ENCODE measurements at places on chromosomes 2 and 18. TPM values are rescaled to one million over a fixed set of nuclear protein-coding genes. Genes with fewer than 3 reads are reported as not detected.

GRCh38 chr18:48962994-48963561, 12.3 kb upstream of the SMAD7 start:
- DNase-seq, result no peak

- DNase-seq, result no peak
Measured at GRCh38 chr18:13378150-13378549, 159.6 kb downstream of the LDLRAD4 start.

DNA sequence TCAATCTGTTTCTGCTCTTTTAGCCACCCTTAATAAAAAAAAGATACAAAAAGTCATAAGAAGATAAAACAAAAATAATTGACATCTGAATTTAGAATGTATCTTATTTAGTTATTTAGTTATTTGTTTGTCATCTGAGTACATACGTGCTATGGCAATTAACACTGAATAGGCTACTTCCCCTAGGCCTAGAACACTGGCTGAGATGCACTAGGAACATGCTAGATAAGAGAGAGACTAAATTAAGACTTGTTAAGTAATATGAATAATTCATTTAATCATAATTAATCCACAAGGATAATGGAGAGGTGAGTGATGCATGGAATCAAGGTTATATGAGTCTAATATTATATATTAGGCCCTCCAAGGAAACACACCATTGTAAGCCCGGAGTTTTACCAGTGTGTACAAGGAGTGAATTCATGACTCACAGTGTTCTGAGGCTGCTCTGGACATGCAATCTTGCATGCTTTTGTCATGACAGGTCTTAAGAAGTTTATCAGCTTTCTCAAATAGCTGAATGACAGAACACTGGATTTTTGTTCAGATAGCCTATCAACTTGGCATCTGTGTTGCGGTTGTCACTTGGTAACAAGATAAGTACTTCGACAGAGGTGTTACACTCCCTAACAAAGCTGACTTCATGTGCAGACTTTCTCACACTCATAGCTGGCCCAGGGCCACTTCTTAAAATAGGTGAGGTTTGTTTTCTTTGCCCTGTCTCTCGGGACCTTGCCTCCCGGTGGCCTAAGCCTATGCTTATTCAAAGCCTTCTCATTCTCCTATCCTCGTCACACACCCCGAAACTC, 5.0 kb upstream of the SERPINB2 start:
- DNase-seq, result no peak

TFCP2L1 gene
- total RNA-seq, result not detected

ACAA2 gene
- total RNA-seq, result 73.9 TPM

SCN2A gene
- 0.14 TPM for total RNA-seq

GKN1 gene
- total RNA-seq, result not detected

PDE11A gene
- total RNA-seq, result 0.57 TPM

DNA sequence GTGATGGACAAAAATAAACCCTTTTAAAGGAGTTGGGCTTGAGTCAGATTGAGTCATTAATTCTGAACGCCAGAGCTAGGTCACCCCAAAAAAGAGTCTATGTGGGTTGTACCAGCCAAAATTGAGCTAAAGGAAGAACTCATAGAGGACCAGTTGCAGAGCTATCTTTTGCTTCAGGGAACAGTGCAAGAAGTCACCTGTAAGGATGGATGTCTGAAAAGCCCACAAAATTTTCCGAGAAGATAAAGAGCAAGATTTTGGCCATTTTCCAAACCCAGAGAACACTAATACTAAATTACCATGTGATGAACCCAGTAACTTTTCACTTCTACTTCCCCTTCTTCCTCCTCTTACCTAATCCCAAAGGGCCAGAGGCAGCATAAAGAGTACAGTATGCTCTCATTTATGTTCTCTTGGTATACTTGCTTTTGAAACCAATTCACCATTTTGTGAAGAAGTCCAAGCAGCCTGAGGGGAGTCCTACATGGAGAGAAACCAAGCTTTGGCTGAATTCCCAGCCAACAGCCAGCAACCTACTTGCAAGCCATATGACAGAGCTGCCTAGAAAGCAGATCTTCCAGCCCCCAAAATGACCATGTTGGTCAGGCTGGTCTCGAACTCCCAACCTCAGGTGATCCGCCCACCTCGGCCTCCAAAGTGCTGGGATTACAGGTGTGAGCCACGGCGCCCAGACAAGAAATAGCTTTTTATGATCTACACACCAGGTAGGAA, 551.7 kb downstream of the SATB2 start:
- DNase-seq, result no peak

TMEM200C gene
- not detected for total RNA-seq

DNA sequence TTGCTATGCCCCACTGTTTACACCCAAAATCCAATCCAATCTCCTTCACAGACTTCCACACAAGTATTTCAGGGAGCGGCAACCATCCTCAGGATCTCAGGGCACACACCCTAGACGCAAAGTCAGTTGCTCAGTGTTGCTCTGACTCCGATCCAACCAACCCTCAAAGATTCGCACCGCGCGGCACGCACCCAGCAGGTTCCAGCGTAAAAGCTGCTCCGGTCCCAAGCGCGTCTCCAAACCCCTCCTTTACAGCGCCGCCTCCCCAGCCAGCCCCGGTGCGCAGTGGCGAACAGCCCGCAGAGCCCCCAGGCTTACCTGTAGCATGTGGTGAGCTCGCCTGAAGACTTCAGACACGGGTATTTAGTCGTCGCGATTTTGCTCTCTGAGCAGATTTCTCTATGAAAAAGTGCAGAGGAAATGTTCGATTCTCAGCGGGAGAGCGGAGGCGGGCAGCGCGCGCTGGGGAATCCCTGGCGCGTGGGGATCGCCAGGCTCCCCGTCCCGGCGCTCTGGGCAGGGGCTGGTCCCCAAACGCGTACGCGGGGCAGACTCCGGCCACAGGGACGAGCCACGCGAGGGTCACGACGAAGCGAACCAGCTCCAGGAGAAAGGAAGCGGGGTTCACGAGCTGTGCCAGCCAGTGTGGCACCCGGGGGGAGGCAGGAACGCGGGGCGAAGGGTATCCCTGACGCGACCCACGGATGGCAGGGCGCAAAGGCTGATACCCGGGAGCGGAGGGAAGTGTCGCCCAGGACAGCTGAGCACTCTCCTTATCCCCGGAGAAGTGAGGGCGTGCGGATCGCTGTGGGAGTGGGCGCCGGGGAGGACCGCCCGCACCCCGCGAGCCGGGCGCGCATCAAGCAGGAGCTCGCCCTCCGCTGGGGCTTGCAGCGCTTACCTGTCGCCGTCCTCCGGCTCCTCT, 650 bp downstream of the CCBE1 start:
- no peak for DNase-seq

DNA sequence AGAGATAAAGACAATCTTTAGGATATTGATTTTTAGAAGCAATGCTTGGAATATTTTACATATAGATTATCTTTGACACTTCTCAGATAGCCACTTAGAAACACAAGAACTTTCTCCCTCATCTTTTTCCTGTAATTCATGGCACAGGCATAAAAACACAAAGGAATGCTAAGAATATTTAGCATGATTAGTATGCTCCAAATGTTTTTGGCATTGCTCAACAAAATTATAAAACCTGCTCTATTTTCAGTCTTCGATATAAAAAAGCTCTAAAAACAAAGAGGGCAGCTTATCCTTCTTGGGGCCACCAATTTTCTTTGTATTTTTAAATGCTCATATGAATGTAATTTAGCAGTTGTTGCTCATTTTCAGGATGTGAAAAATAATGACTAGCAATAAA, 90.8 kb downstream of the RAD51AP2 start:
- DNase-seq, result no peak

All from Caki2 (cell line).